ENCODE measurements at places on chromosomes 13 and 19.

GRCh38 chr19:9431475-9431874 lies 3.9 kb downstream of the ZNF266 start:
- no peaks in the 10 kb centered on the region for H3K27me3 ChIP-seq
- peaks cover 33% of the 10 kb centered on the region for H3K4me1 ChIP-seq
- H3K4me3 ChIP-seq = no peak overlapping the region
- no peak for DNase-seq
- H3K27ac ChIP-seq = no peak overlapping the region

DNA sequence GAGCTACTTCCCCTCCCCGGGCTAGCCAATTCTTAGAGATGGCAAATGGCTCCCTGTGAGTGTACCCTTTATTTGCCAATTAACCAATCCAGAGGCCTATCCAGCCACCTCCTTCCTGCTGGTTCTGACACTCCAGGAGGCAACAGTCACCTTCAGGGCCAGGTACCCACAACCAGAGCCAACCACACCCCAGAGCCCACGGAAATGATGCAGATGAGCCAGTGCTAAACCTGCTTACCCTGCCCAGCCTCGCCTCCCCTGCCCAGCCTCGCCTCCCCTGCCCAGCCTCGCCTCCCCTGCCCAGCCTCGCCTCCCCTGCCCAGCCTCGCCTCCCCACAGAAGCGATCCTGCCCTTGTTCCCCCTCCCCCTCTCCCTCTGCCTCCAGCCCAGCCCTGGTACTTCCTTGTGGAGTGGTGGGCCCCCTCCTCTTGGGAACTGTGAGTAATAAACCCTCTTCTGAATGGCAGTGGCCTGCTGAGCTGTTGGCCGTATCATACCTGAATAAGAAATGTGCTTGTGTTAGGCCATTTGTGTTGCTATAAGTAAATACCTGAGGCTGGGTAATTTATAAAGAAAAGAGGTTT lies 173.8 kb upstream of the RNF113B start:
- DNase-seq = no peak
- no peak overlapping the region for H3K27ac ChIP-seq
- no peaks in the 10 kb centered on the region for H3K36me3 ChIP-seq
- H3K4me3 ChIP-seq = no peak overlapping the region
- peaks cover 6% of the 10 kb centered on the region for H3K27me3 ChIP-seq
- no peaks in the 10 kb centered on the region for H3K4me1 ChIP-seq

DNA sequence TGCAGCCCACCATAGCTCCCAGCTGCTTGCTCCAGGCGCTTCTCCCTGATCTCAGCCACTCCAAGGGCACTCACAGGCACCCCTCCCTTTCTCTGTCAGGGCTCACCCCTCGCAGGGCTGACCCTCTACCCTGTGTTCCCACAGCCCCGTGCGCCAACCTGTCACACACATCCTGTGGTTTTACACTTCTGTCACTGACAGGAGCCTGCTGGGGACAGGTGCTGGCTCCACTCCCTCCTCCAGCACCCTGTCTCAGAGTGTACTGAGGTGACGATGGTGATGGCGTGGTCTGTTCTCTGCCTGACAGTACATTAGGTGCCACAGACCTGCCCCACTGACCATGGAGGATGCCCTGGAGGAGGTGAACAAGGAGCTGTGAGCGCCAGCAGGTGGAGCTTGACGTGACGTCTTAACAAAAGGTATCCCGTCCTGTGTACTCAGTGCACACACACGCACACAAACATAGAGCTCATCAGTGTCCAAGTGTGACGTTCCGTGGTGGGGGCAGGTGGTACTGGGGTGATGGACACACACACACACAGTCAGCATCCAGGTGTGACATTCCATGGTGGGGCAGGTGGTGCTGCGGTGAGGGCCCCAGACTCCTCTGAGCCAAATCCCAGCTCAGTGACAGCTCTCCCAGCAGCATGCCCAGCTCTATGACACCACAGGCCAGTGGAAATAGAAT lies 20.9 kb downstream of the C19orf44 start:
- H3K27ac ChIP-seq = no peak overlapping the region
- H3K4me1 ChIP-seq = peaks cover 2% of the 10 kb centered on the region
- peaks cover 72% of the 10 kb centered on the region for H3K36me3 ChIP-seq
- H3K4me3 ChIP-seq = no peak overlapping the region

DNA sequence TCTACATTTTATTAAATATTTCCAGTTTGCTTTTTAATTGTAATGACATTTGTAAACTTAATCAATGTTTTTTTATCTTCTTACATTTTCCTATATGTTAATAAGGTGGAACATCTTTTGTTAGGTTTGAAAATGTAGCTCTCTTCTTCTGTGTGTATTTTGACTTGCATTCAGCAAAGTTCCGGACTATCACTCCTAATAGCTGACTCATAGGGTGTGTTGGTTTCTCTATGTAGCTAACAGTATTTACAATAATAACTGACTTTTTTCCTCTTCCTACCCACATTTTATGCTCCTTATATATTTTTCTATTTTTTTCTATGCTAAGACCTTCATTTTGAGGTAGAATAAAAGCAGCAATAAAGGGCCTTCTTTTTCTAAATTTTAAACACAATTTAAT lies 28.1 kb downstream of the MYO16 start:
- no peaks in the 10 kb centered on the region for H3K27me3 ChIP-seq
- H3K4me3 ChIP-seq = no peak overlapping the region
- H3K27ac ChIP-seq = no peak overlapping the region
- no peaks in the 10 kb centered on the region for H3K4me1 ChIP-seq
- no peak for DNase-seq

DNA sequence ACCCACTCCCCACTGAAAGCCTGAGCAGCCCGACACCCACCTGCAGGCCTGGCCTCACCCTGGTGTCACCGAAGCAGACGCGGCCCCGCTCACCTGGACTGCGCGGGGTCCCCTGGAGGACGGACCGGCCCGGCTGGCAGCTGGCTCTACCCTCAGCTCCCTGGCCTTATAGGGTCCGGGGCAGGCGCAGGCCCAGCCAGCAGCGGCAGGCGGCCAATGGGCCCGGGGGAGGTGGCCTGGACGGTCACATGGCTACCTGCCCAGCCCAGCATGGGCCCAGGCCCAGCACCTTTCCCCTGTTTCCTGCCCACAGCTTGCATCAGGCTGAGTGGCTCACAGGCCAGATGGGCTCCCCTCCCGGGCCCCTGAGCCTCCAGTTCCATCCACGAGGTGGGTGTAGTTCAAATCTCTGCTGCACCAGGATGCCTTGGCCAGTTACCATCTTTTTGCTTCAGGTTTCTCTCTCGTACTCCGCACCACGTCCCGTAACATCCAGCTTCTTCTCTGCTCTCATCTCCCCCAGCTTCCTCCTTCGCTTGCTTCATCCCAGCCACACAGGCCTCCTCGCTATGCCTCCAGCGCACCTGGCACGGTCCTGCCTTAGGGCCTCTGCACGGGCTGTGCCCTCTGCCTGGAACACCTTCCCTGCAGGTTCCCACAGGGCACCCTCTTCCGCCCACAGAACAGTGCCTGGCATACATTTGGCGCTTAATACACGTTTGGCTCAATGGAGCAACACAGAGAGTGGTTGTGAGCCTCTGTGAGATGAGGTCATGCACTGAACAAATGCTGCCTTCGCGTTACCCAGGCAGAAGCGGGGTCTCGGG lies at the start of gene PLIN4:
Gene PLIN4 (minus strand): TSS at position 142 of the 827 bp plus-strand sequence. CDS start 214 bp downstream, outside the sequence.
- no peak within 1 kb of the TSS for H3K27ac ChIP-seq
- H3K4me3 ChIP-seq = no peak within 1 kb of the TSS
- DNase-seq = no peak
- H3K4me1 ChIP-seq = no peaks in the 10 kb centered on the region
- no peaks in the 10 kb centered on the region for H3K36me3 ChIP-seq
- H3K27me3 ChIP-seq = peaks cover 5% of the 10 kb centered on the region

DNA sequence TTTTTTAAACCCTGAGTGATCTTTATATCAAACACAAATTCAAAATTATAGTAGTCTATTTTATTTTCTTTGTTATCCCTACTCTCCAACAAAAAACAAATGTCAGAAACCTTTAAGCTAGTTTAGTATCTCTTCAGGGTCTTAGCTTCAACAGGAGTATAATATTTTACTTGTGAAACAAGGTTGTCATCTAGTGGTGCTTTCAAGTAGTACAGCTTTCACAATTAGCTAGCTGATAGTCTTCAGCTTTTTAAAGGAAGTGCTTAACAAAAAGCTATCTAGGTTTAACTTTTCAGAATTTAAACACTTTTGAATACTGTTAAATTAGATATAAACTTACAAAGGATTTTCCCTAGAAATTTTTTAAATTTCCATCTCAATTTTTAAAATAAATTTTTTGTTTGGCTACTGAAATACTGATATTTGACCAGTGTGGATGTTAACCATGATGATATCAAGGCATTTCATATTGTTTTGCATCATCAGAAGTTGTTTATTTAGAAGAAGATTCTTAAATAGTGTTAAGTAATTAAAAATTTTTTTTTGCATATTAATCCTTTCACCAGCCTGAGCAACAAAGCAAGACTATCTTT lies 34.2 kb downstream of the TDRD3 start:
- H3K4me1 ChIP-seq = peaks cover 29% of the 10 kb centered on the region
- DNase-seq = no peak
- H3K27ac ChIP-seq = no peak overlapping the region
- no peaks in the 10 kb centered on the region for H3K36me3 ChIP-seq
- no peaks in the 10 kb centered on the region for H3K27me3 ChIP-seq

GRCh38 chr19:35228177-35228930 lies at the start of gene FAM187B:
Gene FAM187B (minus strand): TSS chr19:35228739. CDS start chr19:35228680, 59 bp downstream.
- H3K27me3 ChIP-seq = no peaks in the 10 kb centered on the region
- no peak within 1 kb of the TSS for H3K27ac ChIP-seq
- H3K4me1 ChIP-seq = peaks cover 15% of the 10 kb centered on the region
- H3K36me3 ChIP-seq = no peaks in the 10 kb centered on the region
- DNase-seq = peak; percentile 14

DNA sequence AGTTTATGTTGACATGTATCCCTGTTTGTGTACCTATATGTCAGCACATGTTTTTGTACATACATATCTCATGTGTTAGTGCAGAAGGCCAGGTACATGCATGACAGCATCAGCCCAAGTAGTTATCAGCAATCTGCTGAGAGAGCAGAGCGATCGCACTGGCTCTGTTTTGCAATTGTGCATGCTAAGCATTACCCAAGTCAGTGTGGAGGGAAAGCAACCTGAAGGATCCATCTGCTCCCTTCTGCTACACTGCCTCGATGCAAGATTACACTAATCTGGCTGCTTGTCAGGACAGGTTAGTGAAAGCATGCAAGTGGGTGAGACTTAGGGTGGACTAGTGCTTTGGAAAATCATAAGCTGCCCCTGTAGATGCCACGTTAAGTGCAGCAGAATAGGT lies 211.8 kb downstream of the PCCA start:
- no peak for DNase-seq
- no peak overlapping the region for H3K27ac ChIP-seq
- H3K4me1 ChIP-seq = no peaks in the 10 kb centered on the region
- H3K27me3 ChIP-seq = no peaks in the 10 kb centered on the region

- H3K36me3 ChIP-seq = peaks cover 5% of the 10 kb centered on the region
- H3K4me3 ChIP-seq = peak within 1 kb of the TSS; percentile 85
- peaks cover 28% of the 10 kb centered on the region for H3K4me1 ChIP-seq
- peaks cover 11% of the 10 kb centered on the region for H3K27me3 ChIP-seq
- peak within 1 kb of the TSS; percentile 93 for H3K27ac ChIP-seq
Measured at GRCh38 chr19:49119411-49120324, at the start of gene PPFIA3. Gene PPFIA3 (plus strand): TSS chr19:49119544. CDS start chr19:49127874, 8,330 bp downstream.

GRCh38 chr19:36266375-36266961 lies 51.6 kb downstream of the ZNF146 start:
- peaks cover 7% of the 10 kb centered on the region for H3K36me3 ChIP-seq
- DNase-seq = no peak
- H3K27me3 ChIP-seq = no peaks in the 10 kb centered on the region
- no peaks in the 10 kb centered on the region for H3K4me1 ChIP-seq

- no peak overlapping the region for H3K4me3 ChIP-seq
- no peak for DNase-seq
Measured at GRCh38 chr19:39265321-39265916, 2.8 kb upstream of the IFNL2 start.

DNA sequence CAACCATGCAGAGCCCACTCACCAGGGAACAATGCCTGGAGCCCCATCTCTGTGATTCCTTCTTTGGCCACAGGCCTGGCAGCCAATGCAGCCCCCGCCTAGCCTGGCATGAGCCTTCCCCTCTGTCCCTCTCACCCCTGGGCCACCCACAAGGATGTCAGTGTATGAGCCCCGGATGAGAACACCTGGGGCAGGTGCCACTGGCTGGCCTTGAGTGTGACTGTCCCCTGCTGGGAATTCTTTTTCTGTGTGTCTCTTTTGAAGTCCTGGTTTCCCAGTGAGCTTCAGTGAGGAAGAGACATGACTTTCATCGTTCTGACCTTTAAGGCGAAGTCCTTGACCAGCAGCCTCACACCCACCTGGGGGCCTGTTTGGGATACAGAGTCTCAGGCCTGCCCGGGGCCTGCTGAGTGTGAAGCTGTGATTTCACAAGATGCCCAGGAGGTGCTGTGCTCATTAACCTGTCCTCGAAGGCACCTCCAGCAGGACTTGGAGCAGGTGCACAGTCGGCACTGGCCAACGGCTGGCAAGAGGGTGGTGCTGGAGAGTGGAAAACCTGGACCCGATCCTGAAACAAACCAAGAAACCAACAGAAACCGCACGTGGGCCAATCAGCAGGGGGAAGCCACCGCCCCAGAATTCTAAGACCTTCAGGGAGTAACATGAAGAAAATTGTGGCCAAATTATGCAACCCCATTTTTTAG lies 27.4 kb upstream of the SPACA7 start:
- peaks cover 65% of the 10 kb centered on the region for H3K27me3 ChIP-seq
- no peak overlapping the region for H3K4me3 ChIP-seq
- DNase-seq = no peak
- H3K4me1 ChIP-seq = peaks cover 5% of the 10 kb centered on the region
- no peak overlapping the region for H3K27ac ChIP-seq

GRCh38 chr19:5045956-5046338 lies 77.0 kb downstream of the KDM4B start:
- peaks cover 22% of the 10 kb centered on the region for H3K36me3 ChIP-seq
- DNase-seq = no peak
- no peak overlapping the region for H3K4me3 ChIP-seq
- peaks cover 3% of the 10 kb centered on the region for H3K4me1 ChIP-seq
- H3K27ac ChIP-seq = no peak overlapping the region

GRCh38 chr13:24899601-24900000 lies 135.6 kb downstream of the RNF17 start:
- no peak overlapping the region for H3K4me3 ChIP-seq
- no peaks in the 10 kb centered on the region for H3K27me3 ChIP-seq
- no peaks in the 10 kb centered on the region for H3K4me1 ChIP-seq
- H3K27ac ChIP-seq = no peak overlapping the region
- H3K36me3 ChIP-seq = peaks cover 48% of the 10 kb centered on the region

DNA sequence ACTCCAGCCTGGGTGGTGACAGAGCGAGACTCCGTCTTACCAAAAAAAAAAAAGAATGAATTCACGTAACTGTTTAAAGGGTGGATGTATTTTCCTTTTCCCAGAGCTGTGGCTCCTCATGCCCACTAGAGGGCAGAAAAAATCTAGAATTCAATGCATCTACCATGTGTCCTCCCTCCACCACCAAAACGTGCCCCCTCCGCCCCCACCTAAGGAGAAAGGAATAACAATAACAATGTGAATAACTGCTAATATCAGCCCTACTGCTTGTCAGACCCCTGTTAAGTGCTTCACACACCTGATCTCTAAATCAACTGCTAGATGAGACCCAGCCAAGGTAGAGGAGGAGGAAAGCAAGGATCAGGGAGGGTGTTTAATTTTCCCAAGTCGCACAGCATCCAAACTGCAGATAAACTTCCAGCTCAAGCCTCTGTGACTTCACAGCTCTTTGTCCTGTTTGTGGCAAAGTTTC lies 20.2 kb upstream of the PNMA8B start:
- peaks cover 29% of the 10 kb centered on the region for H3K4me1 ChIP-seq
- H3K36me3 ChIP-seq = no peaks in the 10 kb centered on the region
- H3K4me3 ChIP-seq = no peak overlapping the region

- H3K27ac ChIP-seq = no peak overlapping the region
- peaks cover 50% of the 10 kb centered on the region for H3K27me3 ChIP-seq
- no peak for DNase-seq
- no peaks in the 10 kb centered on the region for H3K36me3 ChIP-seq
- no peaks in the 10 kb centered on the region for H3K4me1 ChIP-seq
- H3K4me3 ChIP-seq = no peak overlapping the region
Measured at GRCh38 chr19:47323872-47324271, 8.1 kb upstream of the C5AR2 start.

Data from activated T-cell treated with anti-CD3 and anti-CD28 coated beads, Interleukin-2, amount 50 U/mL, for 24 hours (primary cell).